ENCODE measurements at places on chromosomes 4 and X.

DNA sequence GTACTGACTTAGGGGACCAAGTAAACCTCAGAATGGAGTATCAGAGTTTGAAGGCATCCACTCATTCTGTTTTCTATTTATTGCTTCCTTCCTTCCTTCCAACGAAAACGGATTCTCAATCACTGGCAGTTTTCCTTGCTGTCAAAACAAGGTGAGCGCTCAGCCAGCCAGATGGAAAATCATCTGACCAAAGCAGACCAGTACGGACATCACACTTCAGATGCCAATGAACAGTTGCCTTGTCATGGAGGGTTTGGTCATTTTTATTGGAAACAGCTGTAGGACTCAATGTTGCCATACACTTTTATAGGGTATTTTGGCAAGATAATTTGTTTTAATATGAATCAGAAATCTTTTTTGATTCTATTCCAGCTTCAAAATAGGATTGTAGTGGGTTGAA is 16.6 kb downstream of the GEMIN8 start:
- DNase-seq, result no peak

DNA sequence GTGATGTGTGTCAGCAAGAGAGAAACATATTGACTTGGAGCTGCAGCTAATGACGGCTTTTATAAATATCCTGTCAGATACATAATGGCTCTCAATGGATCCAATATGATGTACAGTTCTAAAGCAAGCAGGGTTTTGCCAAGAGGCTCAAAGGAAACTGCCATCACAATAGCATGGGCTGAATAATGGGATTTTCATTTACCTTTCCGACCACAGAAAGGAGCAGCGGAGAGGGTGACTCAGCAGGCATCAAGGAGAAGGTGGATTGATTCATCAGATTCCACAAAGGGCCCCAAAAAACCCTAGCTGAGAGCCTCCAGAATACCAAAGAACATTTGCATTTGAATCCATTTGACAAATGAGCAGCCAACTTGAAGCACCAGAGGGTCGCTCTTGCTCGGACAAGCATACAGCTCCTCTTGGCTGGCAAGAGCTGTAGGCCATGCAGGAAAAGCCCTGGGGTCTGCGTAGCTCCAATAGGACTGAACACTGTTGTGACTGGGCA is 355.7 kb upstream of the NOCT start:
- DNase-seq, result no peak

DNA sequence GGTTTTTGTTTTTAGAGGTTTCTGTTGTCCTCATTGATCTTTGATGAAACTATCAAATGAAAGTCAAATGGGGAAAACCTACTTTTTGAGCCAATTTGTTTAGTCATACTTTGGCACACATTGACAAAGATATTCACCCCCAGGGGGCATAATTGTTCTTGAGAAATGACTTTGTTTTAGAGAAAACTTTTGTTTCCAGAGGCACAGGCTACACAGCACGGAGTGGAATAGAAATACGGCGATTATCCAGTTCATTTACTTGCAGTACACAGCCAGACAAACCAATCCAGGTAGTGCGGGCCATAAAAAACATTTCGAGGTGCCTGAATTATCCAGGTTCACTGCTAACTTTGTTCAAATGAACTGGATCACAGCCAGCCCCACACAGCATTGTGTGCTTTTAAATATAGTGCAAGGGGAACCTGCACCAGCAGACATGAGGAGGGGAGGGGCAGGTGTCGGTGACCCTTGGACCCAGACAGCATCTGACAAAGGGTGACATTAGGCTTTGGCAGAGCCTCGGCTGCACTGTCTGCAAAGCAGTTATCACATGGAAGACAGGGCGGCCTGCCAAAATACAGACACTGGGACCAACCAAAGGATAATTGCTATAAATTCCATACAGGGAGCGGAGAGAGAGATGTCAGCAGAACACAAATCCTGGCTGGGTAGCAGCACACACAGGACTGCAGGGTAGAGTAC is 179.6 kb upstream of the NOCT start:
- DNase-seq, result no peak

GRCh38 chrX:20974326-20974725 is 399.9 kb upstream of the CNKSR2 start:
- DNase-seq, result no peak

DNA sequence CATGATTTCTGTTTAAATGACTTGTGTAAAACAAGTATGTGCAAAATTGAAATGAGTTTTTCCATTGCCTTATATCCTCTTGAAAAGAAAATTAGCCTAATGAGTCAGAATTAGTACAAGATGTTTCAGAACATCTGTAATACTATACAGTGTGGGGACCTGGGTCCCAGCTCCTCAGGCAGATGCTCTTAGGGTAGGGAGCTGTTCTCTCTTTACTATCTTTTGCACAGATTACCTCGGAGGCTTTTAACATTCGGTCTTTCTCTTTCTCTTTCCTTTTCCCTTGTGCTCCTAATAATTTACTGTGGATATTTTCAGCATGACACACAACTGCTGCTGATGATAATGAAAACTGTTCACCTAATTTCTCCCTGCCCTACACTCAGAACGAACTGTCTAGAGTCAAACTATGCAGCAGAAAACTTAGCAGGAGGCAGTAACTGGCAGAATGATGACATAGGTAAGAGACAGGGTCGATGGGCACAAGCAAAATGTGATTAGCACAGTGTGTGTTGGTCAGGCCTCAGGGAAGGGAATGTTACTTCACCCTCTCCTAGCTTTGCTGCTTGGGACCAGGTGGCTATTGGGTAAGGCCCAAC is 455.3 kb downstream of the PDHA2 start:
- DNase-seq, result no peak

- peak; percentile 25 for DNase-seq
These were observed 689 bp upstream of the TMA16 start for GRCh38 chr4:163493643-163494359.

GRCh38 chr4:73221734-73222133 is 36.9 kb downstream of the ANKRD17 start:
- DNase-seq, result no peak

- no peak for DNase-seq
These were observed 110.2 kb downstream of the FAM53A start for GRCh38 chr4:1573830-1574459.

DNA sequence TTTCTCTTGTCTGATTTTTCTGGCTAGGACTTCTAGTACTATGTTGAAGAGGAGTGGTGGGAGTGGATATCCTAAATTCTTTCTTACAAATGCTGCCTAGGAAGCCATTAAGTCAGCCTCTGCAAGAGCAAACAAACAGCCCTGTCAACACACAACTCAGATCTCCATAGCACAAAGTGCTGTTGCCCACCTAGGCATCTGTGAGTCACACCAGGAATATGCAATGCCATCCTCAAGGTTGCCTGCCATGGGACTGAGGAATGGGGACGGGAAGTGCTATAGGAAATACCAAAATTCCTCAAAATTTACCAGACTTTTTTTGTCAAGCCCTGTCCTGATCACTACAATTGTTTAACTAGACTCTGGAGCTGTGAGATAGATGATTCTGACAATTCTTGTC is 466.9 kb downstream of the FSTL5 start:
- no peak for DNase-seq

DNA sequence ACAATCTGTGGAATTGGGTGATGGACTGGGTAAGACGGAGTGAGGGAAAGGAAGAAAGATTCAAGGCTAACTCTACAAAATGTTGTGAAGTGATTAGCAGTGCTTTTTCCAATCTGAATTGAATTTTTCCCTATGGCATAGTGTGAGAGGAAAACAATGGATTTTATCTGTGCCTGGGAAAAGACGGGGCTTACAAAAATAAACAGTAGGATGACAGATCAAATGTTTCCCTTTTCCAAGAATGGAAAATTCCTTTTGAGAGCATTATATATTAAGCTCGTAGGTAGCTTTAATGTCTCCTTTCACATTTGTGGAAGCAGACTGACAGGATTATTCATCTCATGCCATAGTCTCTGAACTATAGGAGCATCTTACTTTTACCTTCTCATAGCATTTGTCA is 27.8 kb downstream of the ATP11C start:
- no peak for DNase-seq

DNA sequence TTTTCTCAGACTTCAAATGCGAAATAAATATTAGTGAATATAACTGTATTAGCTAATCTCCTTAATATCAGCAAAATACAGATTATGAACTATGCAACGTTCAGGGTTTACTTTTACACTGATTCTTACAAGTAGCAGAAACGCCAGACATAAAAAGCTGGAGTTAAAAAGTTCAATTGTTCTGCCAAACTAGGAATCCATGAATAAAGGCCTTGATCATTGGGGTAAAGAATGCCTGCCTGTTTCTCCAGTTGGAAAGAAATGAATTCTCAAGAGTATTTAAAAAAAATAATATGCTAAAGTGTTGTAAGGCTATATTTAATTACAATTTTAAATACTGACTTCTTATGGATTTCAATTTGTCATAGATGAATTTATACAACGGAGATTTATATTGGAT is 612.2 kb downstream of the DMD start:
- no peak for DNase-seq

GRCh38 chr4:172822331-172822730 is 346.3 kb upstream of the GALNT7 start:
- DNase-seq, result no peak

All from activated CD4-positive, alpha-beta memory T cell treated with anti-CD3 and anti-CD28 coated beads for 36 hours (primary cell).